Choroid plexus epithelial cell (primary cell): ENCODE measurements at places on chromosomes 12 and 14.

DNA sequence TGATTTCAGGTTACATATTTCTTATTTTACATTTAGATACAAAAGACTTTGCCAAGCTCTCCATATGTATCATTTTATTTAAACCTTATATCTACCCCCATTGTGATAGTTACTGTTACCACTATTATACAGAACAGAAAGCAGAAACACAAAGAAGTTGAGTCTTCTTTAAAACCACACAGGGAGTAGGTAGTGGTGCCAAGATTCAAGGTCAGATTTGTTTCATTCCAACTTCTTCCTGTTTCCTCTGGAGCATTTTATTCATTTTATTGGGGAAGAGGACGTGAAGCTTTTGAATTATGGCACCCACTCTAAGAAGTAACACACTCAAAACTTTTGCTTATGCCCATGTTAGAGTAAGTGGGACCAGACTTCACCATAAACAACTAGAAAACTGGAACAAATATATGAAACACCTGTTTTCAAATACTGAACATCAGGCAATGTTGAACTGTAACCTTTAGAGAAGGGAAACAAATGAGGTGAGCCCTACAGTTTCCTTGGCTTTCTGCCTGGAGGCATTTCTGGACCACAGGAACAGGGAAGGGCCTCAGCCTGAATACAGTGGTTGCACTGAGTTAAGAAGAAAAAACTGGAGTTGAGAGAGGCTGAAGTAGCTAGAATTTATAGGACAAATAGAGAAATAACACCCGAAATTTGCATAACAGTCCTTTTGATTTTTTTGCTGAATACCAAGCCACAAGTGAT, 160.4 kb upstream of the SSTR1 start:
- peak; percentile 4 for DNase-seq

DNA sequence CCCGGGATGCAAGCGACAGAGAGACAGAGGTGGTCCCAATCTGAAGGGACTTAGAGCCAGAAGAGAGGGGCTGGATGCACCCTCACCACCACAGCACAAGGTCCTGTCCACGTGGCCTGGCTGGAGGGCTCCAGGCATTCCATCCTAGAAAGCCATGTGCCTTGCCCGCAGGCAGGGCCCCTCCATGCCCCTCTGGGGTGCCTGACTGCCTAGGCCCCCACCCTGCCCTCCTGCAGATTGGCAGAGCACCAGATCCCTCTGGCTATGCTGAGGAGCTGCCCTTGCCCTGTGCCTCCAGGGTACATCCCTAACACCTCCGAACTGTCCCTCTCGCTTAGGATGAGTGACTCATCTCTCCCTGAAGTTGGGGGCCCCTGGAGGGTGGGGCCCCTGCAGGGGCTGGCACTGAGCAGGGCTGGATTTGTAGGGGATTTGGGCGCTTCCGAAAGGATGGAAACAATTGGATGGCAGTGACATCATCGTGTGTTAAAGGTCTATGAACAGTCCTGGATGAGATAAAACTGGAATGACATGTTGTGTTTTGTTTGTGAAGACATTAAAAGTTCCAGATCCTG, 50.9 kb downstream of the CHGA start:
- DNase-seq, result no peak

DNA sequence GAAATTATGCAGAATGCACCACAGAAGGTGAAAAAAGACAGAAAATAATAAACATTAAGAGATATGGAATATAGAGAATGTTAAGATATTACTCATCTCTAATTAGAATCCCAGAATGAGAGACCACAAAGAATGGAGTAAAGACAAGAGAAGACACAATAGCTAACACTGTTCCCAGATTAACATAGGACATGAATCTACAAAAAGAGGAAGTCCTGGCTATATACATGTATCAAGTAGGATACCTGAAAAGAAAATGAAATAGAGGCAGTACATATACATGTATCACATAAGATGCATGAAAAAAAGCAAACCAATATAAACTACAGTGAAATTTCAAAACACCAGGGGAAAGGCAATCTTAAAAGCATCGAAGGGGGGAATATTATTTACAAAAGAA, 5.6 kb upstream of the EPS8 start:
- DNase-seq, result no peak

- peak; percentile 79 for DNase-seq
These were observed 52.2 kb downstream of the CKAP4 start for GRCh38 chr12:106195621-106196027.

GRCh38 chr12:101566318-101566717, 28.5 kb upstream of the MYBPC1 start:
- peak; percentile 20 for DNase-seq

DNA sequence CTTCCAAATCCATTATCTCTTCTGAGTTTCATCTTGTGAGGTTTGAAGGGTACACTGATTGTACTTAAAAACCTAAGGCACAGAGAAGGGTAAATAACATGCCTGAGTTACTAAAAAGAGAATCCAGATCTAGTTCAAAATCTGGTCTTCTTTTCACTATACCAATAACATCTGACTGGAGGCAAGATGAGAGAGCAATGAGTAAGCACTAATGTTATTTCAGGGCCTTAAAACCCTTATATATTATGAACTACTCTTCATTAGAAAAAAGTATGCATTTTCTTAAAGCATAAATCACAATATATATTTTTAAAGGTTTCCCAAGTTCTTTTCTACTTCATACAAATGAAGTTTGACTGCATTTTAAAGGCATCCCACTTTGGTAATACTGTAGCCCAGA, 60.2 kb downstream of the GXYLT1 start:
- no peak for DNase-seq
